H4 (cell line): ENCODE measurements at places on chromosomes 12 and 14. TPM values are rescaled to one million over a fixed set of nuclear protein-coding genes. Genes with fewer than 3 reads are reported as not detected.
A peak's percentile ranks its signal among the peaks of the same experiment; 100 is the strongest.

The TMEM229B gene
- 4.9 and 5.7 TPM in 2 replicates for total RNA-seq

GRCh38 chr14:56322531-56322930 lies 204.3 kb downstream of the PELI2 start:
- no peak for DNase-seq

- no peak for DNase-seq
These were observed 271.8 kb downstream of the ALG10 start for GRCh38 chr12:34294137-34294536.

DNA sequence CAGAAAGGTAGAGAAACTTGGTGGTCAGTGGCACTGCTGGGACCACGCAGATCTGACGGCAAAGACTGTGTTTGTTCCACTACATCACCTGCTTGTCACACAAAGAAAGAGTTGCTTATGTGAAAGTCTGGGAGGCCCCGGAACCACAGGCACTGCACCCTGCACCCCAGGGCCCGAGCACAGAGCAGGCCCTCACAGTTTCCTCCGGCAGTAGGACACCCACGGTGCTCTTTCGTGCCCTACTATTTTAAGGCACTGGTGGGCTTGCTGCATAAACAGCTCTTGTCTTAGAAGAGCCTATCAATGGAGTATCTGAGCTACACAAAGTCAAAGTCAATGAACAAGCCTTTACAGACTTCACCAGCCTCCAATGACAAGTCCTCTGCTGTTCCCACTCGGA lies 8.0 kb downstream of the LGMN start:
- DNase-seq = no peak

- DNase-seq = no peak
These were observed 111.1 kb upstream of the SCAF11 start for GRCh38 chr12:46101485-46101869.

The HOTAIR gene
- total RNA-seq = 1.6 and 2.7 TPM in 2 replicates

The UBR7 gene
- 28.4 and 39.5 TPM in 2 replicates for total RNA-seq

The NRL gene
- total RNA-seq = 1.0 and 1.6 TPM in 2 replicates

GRCh38 chr14:101336183-101336582 lies 225.1 kb upstream of the DIO3 start:
- DNase-seq = no peak

GRCh38 chr12:78767264-78767981 lies 97.2 kb upstream of the SYT1 start:
- no peak for DNase-seq

DNA sequence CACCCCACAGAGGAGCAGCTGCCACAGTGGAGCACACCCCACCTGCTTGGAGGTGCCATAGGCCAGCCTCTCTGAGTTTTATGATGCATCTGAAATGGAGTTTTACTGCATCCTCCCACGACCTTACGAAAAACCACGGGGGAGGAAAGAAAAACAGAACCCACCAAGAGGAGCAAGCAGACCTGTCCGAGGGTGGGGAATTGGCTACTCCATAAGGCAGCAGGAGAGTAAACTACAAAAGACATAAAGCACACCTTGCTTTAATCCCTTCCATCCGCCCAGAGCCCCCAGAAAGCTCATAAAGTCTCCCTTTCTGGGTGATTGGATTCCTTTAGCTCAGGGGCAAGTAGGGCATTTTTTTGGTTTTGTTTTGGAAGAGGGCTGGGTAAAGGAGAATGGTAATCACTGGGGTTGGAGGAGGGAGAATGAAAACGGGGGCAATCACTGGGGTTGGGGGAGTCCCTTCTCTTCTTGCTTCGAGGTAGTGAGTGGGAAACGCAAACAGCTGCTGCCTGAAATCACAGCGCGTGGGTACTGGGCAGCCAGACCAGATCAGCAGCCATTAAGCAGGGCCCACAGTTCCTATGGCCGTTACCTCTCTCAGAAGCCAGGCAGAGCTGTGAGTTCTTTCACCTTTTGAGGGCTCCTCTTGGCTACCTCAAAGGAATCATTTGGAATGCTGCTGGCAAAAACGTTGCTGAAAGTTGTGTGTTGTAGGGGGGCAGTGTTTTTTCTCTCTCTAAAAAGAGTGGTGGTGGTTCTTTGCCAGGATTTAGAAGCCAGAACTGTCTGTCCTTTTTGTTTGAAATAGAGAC lies 433.6 kb downstream of the ZFP36L1 start:
- no peak for DNase-seq

- no peak for DNase-seq
These were observed 27.6 kb downstream of the EVL start for GRCh38 chr14:100092832-100093231.

The RIN3 gene
- total RNA-seq = 1.2 and 1.7 TPM in 2 replicates

The CCDC88C gene
- 2.3 and 2.4 TPM in 2 replicates for total RNA-seq

The NANOG gene
- not detected in 2 replicates for total RNA-seq

GRCh38 chr12:86050010-86050409 lies 175.9 kb downstream of the NTS start:
- no peak for DNase-seq

The TMEM132D gene
- not detected in 2 replicates for total RNA-seq

The B3GNT4 gene
- 0.29 TPM in 1 of 2 replicates, not detected in the other for total RNA-seq

The SLC25A47 gene
- total RNA-seq = not detected in 2 replicates

The CELA1 gene
- not detected in 2 replicates for total RNA-seq

DNA sequence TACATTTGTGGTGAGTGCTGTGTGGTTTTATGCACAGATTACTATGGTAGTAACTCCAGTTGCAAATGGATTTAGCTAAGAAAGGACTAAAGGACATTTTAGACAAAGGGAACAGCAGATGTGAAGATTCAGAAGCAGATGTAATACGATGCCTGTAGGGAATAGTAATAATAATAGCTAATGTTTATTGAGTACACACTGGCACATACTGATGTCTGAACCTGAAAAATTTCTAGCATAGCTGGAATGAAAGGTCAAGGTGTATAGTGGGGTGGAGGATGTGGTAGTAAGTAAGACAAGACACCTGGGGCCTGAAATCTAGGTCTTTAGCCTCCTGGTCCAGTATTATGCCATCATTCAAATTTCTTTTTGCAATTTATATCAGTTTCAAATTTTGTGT lies 54.3 kb upstream of the LRTM2 start:
- no peak for DNase-seq

The ETFRF1 gene
- 43.1 and 46.1 TPM in 2 replicates for total RNA-seq

GRCh38 chr14:70952485-70952884 lies 45.2 kb downstream of the PCNX1 start:
- no peak for DNase-seq

DNA sequence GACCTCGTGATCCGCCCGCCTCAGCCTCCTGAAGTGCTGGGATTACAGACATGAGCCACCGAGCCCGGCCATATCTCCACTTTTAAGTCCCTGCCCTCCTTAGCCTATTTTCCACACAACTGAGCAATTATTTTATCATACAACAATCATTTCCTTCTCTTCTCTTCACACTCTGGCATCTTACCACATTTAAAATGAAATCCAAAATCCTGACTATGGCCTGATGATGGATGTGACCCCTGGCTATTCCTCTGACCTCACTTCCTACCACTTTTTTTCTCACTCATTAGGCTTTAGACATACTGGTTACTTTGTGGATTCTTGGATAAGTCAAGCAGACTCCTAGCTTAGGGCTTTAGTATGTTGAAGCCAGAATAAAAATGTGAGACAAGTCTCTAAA lies 21.9 kb upstream of the EID3 start:
- no peak for DNase-seq

GRCh38 chr12:29741342-29742241 lies 42.1 kb downstream of the TMTC1 start:
- peak; percentile 59 for DNase-seq

The ADCY4 gene
- total RNA-seq = not detected in 2 replicates

The TOGARAM1 gene
- total RNA-seq = 8.2 and 12.3 TPM in 2 replicates

DNA sequence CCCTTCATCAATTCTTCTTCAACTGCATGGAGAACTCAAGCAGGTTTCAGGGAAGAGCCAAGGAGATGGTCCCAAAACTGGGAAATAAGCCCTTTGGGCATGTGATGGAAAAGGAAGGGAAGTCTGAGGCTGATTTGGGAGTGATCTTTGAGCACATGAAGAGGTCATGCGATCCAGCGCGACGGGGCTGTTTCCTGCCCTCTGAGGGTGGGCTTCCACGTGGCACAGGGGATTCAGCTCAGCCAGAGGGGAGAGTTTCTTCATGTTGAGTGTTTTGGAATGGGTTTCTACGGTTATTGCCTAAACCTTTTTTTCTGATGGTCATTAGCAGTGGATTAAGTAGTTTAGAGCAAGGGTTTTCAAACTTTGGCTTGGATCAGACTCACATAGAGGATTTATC lies 30.2 kb downstream of the GPR68 start:
- DNase-seq = no peak

GRCh38 chr14:55128386-55129085 lies 516 bp upstream of the LGALS3 start:
- DNase-seq = no peak

DNA sequence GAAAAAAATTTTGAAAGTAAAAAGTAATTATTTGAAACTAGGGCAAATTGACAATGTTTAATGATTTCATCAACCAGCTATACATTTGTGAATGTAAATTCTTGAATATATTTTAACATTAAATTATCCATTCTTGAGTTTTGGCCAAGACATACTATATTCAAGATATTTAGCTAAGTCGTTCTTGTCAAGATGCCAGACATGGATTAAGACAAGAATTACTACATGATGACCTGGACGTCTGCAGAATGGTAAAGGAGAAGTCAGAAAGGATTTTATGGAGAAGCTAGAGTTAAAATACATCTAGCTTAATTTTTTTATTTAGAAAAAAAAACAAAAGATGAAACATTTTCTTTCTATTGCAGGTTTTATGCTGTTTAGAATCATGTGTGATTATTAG lies 255.8 kb downstream of the TMTC2 start:
- DNase-seq = no peak

The ADCY6 gene
- total RNA-seq = 7.8 and 8.5 TPM in 2 replicates

- DNase-seq = no peak
These were observed 60.0 kb downstream of the NOC4L start for GRCh38 chr12:132204063-132204792.

GRCh38 chr14:64684091-64684490 lies 20.1 kb upstream of the PLEKHG3 start:
- no peak for DNase-seq

The CIROP gene
- not detected in 2 replicates for total RNA-seq

DNA sequence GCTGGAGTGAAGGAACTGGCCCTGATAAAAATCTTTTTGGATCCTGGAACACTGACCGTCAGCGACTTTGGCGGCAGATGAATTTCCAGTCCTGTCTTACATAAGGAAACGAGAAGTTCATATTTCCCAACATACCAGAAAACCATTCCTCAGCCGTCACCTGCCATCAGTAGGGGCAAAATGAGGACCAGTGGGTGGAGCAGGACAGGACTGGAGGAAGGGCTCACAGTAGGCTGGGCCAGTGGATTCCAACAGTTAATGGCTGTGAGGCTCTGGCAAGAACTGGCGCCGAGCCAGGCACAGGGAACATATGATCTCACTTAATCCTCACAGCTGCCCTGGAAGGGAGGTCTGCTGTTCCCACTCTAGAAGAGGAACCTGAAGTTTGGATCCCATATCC lies 67.2 kb upstream of the FAM181A start:
- peak; percentile 13 for DNase-seq

The TMEM233 gene
- 0.29 and 0.31 TPM in 2 replicates for total RNA-seq

The CLEC4C gene
- not detected in 2 replicates for total RNA-seq

- DNase-seq = peak; percentile 66
These were observed 163.9 kb downstream of the TBX5 start for GRCh38 chr12:114241973-114242434.

The SLC6A12 gene
- total RNA-seq = 0.08 TPM in 1 of 2 replicates, not detected in the other

GRCh38 chr14:69827560-69827959 lies 30.5 kb upstream of the SLC10A1 start:
- no peak for DNase-seq

DNA sequence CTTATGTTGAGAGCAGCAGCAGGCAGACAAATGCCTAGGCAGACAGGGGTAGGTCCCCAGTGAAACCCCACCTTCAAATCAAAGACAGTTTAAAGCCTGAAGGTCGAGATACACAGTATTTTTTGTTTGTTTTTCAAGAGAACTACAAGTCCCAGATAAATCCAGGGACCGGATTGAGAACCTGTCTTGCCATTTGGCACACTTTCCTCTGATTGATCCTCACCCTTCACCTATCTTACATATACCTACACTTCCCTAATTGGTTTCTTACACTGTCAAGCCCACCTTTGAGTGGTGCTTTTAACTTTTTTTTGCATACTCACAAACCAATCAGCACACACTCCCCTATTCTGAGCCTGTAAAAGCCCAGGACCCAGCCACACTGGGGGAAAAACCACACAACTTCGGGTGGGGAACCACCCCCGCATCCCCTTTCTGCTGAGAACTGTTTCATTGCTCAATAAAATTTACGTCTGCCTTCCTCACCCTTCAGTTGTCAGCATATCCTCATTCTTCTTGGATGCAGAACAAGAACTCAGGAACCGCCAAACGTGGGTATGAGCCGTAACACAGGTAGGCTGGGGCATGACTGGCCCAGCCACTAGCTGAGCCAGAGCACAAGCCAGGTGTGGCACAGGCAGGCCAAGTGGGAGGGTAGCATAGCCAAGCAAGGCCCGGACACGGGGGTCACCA lies 11.1 kb downstream of the DICER1 start:
- no peak for DNase-seq

GRCh38 chr12:1531654-1532374 lies 62.6 kb downstream of the FBXL14 start:
- no peak for DNase-seq

The SLC38A4 gene
- total RNA-seq = 0.74 and 1.1 TPM in 2 replicates

The SYNE3 gene
- total RNA-seq = 0.75 and 1.4 TPM in 2 replicates

GRCh38 chr14:78989221-78989620 lies 819.0 kb downstream of the NRXN3 start:
- no peak for DNase-seq

- DNase-seq = peak; percentile 31
These were observed 4.4 kb downstream of the KMT2D start for GRCh38 chr12:49055978-49056754.

The MYH7 gene
- not detected in 2 replicates for total RNA-seq

GRCh38 chr14:104937161-104937560 lies 12.5 kb downstream of the PLD4 start:
- no peak for DNase-seq

The CRY1 gene
- total RNA-seq = 7.0 and 13.2 TPM in 2 replicates

DNA sequence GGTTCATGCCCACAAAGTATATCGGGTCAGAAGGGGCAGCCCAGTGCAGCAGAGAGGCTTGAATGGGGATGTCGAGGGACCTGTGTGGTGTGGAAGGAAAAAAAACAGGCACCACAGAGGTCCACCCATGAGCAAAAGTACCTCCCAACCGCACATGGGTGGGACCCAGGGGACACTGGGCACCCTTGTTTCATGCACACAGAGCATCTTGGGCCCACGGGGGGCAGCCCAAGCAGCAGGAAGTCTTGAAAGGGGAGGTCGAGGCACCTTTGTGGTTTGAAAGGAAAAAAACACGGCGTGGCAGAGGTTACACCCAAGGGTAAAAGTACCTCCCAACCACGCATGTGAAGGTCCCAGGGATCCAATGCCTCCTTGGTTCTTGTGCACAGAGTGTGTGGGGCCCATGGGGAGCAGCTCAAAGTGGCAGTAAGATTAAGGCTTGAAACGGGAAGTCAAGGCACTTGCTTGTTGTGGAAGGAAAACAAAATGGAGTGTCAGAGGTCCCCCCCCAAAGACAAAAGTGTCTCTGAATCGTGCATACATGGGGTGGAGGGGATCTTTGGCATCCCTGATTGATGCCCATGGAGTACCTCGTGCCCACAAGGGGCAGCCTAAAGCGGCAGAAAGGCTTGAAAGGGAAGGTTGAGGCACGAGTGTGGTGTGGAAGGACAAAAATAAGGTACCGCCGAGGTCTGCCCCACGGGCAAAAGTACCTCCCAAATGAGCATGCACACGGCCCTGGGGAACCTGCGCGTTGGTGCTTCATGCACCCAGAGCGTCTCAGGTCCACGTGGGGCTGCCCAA lies 575.5 kb downstream of the ALG10 start:
- DNase-seq = no peak

GRCh38 chr12:26274441-26275312 lies 79.3 kb downstream of the SSPN start:
- peak; percentile 99 for DNase-seq

The DPPA3 gene
- not detected in 2 replicates for total RNA-seq

GRCh38 chr14:63361790-63362189 lies 43.1 kb upstream of the GPHB5 start:
- no peak for DNase-seq
